ENCODE measurements at places on chromosomes 6 and 20.

DNA sequence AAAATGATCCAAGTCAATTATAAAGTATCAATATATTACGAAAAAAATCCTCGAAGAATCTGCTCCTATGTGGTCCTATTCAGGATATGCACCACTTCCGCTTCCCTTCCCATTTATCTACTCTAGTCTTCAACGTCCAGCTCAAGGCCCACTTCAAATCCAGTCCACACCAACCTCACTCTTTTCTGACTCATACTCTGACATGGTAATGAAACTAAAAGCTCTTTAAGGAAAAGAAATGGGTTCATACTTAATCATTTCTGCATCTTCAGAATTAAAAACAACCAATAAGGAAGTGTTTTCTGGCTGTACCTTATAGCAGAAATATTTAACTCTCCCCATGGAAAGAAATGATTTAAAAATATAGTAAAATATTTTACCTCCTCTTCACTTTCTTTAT is 15.1 kb downstream of the DEK start:
- no peak for DNase-seq

- no peak for DNase-seq
These were observed 96.0 kb downstream of the HFE start for GRCh38 chr6:26183237-26183580.

- no peak for DNase-seq
These were observed 221.8 kb upstream of the CEP162 start for GRCh38 chr6:84449220-84449619.

- no peak for DNase-seq
These were observed 187.3 kb upstream of the TENT5A start for GRCh38 chr6:81939766-81940165.

- no peak for DNase-seq
These were observed 4.1 kb downstream of the TRPC4AP start for GRCh38 chr20:35088231-35089145.

GRCh38 chr20:50794181-50794845 is 548 bp upstream of the BCAS4 start:
- DNase-seq: no peak

- no peak for DNase-seq
These were observed 22.7 kb downstream of the MTCL3 start for GRCh38 chr6:127496471-127496870.

GRCh38 chr6:135183532-135184440 is 2.7 kb downstream of the MYB start:
- DNase-seq: no peak

- DNase-seq: no peak
These were observed 22.8 kb downstream of the ISM1 start for GRCh38 chr20:13243826-13244376.

DNA sequence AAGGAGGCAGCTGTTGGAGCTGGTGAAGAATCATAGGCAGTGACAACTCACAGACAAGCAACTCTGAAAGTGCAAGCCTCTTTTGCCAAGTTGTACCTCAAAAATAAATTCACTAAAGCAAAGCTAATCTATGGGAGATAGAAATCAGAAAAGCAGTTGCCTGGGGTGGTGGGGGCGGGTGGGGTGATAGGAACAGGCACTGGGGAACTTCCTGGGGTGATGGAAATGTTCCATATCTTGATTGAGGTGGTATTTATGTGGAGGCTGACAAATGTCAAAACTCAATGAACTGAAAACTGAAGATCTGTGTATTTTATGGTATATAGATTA is 52.4 kb downstream of the ATP9A start:
- no peak for DNase-seq

GRCh38 chr6:150924808-150925589 is 59.5 kb downstream of the MTHFD1L start:
- DNase-seq: no peak

GRCh38 chr6:11682561-11682975 is 96.0 kb downstream of the ADTRP start:
- DNase-seq: no peak

DNA sequence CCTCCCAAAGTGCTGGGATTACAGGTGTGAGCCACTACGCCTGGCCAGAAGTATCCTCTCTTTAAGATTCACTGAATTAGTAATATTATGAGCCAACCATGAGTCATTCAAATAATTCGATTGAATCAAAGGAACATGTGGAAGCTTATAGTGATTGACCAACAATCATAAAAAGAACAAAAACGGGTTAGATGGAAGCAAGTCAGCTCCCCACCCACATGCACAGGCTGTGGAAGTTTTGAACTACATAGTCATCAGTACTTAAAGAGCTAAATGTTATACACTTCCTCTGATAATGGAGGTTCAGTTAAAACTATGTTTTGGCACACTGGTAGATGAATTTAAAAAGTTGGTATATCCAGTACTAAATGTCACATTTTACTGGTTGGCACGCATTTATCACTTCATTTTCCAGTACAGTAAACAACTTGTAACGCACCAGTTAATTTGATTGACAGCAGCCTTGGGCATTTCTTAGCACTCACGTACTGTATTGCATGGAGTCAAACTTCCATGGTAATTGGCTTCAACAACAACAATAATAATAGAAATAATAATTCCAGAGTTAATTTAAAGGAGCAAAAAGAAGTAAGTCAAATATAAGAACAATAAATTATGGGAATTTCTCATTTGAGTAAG is 1107.3 kb upstream of the MAP3K7 start:
- no peak for DNase-seq

- DNase-seq: no peak
These were observed 133.6 kb downstream of the RALGAPA2 start for GRCh38 chr20:20578838-20579237.

- no peak for DNase-seq
These were observed 297.8 kb downstream of the CDH4 start for GRCh38 chr20:61549865-61550264.

- no peak for DNase-seq
These were observed 86.5 kb upstream of the RREB1 start for GRCh38 chr6:7021301-7021700.

- DNase-seq: no peak
These were observed 819 bp upstream of the MTRF1L start for GRCh38 chr6:153003366-153003690.

- DNase-seq: no peak
These were observed 58.3 kb downstream of the LAMP5 start for GRCh38 chr20:9572670-9573069.

DNA sequence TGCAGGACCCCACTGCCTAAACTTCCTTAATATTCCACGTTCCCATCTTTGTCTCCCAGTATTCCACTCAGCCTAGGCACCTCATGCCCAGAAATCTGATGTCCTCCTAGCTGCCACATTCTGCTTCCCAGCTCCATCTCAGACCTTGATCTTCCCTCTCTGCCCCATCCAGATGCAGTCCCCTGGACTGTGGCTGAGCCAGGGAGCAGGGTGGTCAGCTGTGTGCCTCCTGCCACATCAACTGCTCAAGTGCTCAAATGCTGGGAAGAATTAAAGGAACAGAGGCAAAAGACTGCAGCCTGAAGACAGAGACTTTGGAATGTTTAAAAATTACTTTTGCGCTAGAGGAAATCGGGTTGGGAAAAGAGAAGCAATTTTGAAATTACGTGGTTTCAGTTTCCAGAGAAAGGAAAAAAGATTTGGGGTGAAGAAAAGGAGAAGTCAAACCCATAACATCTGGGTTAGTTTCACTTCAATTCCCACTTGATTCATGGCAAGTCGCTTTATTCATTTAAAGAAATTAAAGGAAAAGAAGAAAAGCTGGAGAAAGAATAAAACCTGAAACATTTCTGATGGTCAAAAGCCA is 704.8 kb downstream of the PTPRT start:
- no peak for DNase-seq

DNA sequence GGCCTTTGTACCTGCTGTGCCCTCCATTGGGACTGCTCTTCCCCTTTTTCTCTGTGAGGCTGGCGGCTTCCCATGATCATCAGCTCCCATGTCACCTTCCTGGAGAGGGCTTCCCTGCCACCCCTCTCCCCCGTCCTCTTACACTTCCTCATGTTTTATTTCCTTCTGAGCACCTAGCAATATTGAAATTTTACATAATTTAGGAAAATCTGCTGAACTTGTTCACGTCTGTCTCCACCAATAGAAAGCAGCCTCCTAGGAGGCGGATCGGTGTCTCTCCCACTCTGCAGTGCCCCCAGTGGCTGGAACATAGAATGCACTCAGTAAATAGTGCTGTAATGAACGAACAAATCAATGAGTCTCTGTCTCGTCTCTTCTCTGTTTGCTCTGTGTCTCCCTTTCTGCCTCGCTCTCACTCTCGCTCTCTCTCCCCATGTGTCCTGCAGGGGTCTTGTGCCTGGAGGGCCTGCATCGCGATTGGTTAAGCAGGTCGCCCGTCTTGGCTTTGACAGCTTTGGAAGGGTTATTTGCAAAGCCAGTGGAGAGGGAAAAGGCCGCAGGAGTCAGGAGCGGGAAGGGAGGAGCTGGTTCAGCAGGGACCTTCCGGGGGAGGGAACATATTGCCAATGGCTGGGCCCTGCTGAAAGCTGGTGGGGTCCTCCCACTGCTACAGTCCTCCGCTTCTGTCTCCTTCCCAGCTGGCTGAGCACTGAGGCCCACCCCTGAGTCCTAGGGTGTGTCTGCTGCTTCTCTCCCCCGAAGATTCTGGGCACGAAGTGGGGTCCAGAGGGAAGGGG is 12.1 kb upstream of the OCSTAMP start:
- DNase-seq: peak; percentile 80

- DNase-seq: no peak
These were observed 88.9 kb upstream of the MRPS10 start for GRCh38 chr6:42306439-42307140.

DNA sequence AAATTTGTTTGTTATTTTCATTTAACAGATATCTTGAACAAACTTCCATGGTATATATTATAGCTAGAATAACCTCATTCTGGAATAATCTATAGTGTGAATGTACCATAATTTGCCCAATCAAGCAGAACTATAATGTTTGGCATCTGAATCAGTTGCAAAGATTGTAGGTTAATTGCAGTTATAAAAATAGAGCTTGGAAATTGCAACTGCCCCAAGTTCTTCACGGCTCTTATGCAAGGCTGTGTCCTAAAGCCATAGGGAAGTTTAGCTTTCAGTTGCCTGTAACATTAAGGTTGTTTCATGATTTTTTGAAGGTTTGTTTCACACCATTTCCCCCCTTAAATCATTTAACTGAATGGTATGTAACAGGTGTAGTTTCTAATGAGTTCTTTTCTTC is 19.4 kb downstream of the NQO2 start:
- DNase-seq: no peak

DNA sequence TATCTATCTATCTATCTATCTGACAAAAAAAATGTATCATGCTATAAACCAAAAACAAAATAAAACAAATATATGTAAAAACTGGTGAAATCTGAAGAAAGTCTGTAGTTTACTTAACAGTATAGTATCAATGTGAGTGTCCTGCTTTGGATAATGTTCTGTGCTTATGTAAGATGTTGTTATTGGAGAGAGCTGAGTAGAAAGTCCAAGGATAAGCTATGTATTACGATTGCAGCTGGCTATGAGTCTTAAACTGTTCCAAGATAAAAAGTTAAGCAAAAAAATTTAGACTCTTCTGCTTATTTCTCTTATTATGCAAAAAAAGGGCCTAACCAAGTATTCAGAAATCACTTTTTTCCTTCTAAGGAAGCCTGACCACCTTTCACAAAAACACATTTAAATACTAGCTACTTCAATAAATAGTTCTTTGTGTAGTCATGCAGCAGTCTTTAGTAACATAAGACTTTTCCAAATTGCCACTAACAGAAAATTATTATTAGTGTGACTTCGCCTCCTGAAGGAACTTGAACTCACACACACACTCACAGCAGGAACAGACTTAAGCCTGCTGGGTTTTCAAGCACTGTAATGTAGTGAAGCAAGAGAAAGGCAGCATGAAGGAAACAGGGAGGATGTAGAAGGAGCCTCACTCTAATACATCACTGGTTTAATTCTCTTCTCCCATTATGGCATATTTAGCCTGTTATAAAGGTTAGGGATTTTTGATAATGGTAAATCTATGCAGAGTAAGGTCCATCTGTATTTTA is 265.8 kb upstream of the GJE1 start:
- DNase-seq: no peak

DNA sequence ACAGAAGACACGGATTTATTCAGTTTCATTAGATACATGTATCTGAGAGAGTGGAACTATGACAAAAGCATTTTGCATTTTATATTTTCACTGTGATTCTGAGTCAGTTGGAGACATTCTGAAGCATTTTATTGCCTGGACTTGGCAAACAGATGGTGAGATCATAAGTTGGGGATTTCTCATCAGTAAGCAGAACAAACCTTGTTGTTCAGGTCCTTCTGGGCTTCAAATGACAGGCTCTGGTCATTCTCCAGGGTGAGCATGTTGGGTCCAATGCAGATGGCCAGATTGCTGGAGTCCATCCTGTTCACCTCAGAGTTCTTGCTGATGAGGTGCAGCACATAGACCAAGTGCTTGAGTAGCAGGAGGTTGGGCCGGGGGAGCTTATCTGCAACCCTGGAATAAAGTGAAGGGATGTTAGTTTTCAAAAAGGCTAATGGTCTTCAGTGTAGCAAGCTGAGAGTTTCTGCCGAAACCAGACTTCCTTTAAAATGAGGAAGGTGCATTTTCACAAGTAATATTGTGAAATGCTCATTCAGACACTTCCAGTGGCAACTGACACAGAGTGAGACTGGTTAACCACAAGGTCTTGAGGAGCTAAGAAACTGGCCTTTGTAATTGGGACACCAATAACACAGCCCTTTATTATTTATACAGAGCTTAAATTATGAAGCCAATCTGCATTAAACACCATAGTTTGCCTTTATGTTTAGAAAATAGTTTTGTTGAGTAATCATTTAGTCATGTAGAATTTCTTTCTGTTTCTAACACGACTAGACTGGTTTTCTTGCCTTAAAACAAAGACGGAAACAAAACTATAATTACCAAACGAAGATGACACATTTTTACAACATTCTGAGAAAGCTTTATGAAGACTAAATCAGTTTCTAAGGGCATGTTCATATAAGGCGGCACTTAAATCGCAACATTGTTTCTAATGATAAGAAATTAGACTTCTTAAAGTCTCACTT is 5.6 kb downstream of the TAGAP start:
- DNase-seq: no peak

DNA sequence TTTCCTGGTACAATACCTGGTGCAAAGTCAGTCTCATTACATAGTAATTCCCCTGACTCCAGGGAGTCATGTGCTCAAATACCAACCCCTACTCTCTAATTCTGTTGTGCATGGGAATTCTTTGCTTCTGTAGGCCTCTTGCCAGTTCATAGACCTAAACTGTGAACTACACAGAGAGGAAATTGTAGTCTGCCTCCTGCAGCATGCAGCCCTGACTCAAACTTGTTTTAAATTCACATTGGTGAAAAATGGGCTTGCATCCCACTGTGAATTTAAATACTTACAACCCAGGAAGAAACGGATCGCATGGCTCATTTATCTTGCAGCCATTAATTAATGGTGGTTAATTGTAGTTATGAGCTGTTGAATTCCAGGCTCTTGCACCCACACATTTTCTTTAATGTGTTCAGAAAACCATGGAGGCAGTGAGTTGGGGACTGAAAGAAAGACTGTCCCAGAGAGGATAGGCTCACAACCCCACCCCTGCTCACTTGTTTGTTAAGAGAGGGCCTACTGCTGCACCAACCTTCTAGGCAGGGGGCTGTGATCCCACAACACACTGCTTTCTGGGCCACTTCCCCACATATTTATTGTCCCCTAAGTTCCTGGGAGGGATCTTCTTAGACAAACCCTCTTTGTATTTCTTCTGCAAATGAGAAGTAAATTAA is 579.1 kb downstream of the DHX35 start:
- no peak for DNase-seq

- no peak for DNase-seq
These were observed 364.4 kb downstream of the CD109 start for GRCh38 chr6:74060354-74060753.

GRCh38 chr6:133877116-133877515 is 11.8 kb upstream of the TCF21 start:
- DNase-seq: no peak
